ENCODE measurements at places on chromosomes 6 and 20.

DNA sequence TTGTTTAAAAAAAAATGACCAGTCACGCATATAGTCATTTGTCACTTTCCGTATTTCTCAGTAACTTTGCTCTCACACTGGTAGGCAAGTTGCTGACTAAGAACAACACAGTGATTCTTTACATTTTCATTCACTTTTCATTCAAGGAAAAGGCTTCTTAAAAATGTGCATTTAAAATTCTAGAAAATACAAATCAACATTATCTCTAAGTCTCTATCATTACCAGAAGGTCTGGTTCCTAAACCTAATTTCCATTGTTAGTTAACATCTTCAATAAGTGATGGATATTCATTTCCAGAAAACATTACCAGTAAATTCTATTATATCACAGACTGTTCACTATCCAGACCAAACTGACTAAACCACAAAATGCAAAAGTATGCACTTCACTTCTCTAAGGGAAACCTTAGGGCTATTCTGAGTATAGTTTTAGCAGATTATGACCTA, 115.3 kb downstream of the AHI1 start:
- no peak for DNase-seq

GRCh38 chr6:74115674-74116073, 419.7 kb downstream of the CD109 start:
- DNase-seq, result peak; percentile 25

DNA sequence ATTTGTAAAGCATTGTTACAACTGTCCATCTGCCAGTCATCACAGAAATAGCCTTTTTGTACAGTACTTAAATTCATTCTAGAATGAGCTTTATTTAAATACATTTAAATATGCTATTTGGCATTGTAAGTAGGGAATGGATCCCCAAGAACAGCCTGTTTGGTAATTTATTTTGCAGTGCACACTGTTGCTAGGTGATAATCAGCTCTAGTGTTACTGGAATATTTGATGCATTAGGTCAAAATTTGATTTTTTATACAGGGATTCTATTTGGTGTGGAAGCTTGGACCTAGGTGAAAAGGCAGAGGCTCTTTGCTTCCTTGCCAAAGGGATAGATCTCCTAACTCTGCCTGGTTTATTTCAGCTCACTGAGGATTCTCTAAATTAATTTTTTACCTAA, 593.7 kb downstream of the EPM2A start:
- DNase-seq, result no peak

GRCh38 chr6:35662999-35663398, 25.7 kb downstream of the FKBP5 start:
- DNase-seq, result no peak

DNA sequence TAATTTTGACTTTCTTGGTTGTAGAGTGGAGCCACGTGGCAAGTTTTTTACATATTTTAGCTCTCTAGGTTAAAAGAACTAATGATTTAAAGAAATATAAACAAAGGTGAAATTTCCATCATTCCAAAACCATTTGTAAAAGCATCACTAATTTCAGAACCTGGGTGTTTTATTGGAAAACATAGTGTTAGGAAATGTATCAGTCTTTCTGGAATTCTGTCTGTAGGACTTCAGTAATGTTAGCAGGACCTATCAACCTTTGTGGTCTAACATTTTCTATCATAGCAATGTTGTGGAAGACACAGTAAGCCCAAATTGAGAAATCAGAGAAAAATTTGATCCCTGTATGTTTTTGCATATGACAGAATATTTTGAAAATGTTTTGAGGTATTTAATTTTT, 28.3 kb downstream of the L3MBTL3 start:
- peak; percentile 53 for DNase-seq

DNA sequence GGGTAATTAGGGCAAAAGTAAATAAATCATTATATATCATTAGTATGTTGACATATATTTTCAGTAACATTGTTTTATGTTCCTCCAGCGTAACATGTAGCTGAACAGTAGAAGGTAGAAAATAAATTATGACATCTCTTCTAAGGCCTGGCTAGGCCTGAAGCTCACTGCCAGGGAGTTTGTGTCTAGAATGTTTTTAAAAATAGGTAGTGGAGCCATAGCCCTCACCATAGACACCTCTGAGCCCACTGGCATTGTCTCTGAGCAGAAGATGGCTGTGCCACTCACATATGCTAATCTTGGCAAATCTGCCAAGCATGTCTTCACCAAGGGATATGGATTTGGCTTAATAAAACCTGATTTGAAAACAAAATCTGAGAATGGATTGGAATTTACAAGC, 21.3 kb downstream of the FUCA2 start:
- DNase-seq, result no peak

DNA sequence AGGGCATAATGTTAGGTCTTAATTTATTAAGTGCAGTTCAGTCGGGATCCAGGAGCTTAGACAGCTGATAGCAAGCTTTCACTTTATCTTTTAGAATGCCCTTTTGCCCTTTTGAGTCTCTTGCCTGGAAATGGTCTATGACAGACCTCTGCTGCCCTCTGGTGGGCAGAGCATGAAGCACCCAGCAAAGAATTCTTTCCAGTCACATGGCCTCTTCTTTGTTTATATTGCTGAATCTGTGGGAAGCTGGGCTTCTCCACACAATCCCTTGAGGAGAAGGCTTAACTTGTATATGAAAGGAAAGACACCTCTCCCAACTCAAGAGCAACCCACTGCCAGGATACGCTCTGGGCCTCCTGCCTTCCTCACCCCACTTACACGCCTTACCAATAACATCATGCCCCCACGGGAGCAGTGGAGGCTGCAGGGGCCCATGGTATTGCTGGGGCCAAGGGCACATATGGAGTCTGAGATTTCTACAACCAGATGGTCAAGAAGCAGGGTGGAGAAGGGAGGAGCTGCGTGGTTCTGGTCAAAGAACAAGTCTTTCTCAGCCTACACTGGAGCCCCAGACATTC, 20.4 kb downstream of the WFDC3 start:
- DNase-seq, result peak; percentile 78

DNA sequence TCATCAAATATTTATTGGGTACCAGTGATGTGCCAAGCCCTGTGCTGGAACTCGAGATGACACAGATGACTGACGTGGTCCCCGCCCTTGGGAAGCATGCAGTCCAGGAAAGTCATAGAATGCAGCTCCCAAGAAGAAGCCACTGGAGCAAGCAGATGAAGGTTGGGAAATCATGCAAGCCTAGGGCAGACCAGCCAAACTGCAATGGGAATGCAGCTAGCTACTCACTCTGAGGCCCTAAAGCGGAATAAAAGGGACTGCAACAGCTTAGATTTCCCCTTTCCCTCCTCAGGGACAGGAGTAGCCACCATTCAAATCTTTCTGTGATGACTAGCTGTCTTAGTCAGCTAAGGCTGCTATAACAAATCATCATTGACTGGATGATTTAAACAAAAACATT, 152.2 kb downstream of the MAFB start:
- peak; percentile 48 for DNase-seq

DNA sequence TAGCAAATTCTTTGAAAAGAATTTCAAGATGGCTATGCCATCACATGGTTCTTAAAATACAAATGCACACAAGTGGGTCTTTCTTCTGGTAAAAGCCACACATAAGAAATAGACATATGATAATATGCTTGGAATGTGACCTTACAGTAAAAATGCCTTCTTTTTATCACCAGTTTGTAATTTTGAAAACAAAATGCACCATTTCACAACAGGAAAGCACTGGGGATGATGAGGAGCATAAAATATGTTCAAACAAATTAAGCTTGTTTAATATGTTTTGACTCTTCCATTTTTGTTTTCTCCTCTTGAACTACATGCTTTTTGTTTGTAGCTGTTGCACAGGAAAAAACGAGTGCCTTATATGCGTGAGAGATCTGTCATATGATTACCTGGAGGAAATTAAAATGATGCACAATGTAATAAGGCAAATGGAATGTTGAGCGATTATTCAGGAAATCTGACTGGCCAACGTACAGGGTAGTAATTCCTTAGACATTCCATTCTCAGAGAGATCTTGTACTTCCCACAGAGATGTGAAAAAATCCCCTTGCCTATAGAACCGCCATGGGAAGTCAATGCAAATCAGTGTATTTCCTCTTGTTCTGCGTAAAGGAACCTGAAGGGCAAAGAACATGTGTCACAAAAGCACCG, 911.6 kb downstream of the TFAP2A start:
- DNase-seq, result peak; percentile 89

GRCh38 chr6:151441390-151442166, 10.3 kb downstream of the RMND1 start:
- DNase-seq, result no peak

- DNase-seq, result no peak
Measured at GRCh38 chr6:23994013-23994412, 132.0 kb upstream of the NRSN1 start.

GRCh38 chr6:13431059-13431656, 56.2 kb downstream of the GFOD1 start:
- no peak for DNase-seq

DNA sequence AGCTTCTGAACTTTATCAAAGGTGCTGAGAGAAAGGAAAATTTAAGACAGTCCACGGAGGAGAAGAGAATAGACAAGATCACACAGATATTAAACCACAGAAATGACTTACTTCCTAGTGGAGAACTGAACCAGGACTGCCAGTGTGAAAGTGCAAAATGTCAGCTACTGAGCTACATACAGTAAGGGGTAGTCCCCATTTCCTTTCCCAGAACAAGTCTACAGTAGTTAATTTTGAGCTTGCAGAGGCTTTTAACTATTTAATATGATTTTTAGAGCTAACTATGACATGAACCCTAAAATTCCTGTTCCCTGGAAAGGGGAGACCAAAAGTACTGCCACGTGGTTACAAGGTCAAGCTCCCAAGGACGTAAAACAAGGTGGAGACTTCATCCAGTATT, 45.1 kb downstream of the CEP85L start:
- no peak for DNase-seq

GRCh38 chr6:105372849-105373182, 30.1 kb downstream of the PREP start:
- no peak for DNase-seq

- DNase-seq, result peak; percentile 88
Measured at GRCh38 chr6:151387175-151387970, 4.0 kb downstream of the ZBTB2 start.

DNA sequence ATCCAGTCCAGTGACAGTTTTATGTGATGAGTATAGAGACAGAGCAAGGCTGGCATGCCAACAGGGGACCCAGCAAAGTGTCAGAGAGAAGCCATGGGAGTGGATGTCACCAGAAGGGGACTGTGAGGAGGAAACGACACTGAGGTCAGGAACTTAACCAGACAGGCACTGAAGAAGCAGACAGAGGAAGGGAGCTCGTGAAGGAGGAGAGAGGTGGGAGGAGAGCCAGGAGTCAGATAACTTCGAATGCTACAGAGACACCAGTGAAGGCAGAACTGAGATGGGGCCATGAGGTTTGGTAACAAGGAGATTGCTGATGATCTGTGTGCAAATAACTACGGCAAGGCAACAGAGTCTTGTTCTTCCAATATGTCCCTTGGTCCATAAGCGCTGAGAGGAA, 211.1 kb upstream of the FOXA2 start:
- DNase-seq, result no peak

- DNase-seq, result no peak
Measured at GRCh38 chr20:64228751-64229506, 26.6 kb upstream of the PCMTD2 start.

- DNase-seq, result no peak
Measured at GRCh38 chr6:105881608-105882007, 204.5 kb upstream of the PRDM1 start.

DNA sequence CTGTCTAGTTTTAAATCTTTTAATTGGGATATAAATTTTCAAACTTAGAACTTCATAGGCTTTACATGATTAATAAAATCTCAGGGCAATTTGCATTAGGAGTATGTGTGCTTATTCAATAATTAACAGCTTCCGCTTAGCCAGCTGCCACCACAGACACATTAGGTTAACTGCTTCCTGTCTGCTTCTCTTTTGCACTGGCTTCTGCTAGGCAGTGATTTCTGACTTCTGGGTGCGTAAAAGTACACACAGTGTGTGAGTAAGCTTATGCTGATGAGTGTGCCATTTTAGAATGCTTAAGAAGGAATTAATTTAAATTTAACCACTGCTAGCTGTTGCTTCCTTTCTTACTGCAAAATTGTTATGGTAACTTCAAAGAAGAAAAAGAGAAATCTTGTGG, 73.9 kb downstream of the F13A1 start:
- DNase-seq, result peak; percentile 52

DNA sequence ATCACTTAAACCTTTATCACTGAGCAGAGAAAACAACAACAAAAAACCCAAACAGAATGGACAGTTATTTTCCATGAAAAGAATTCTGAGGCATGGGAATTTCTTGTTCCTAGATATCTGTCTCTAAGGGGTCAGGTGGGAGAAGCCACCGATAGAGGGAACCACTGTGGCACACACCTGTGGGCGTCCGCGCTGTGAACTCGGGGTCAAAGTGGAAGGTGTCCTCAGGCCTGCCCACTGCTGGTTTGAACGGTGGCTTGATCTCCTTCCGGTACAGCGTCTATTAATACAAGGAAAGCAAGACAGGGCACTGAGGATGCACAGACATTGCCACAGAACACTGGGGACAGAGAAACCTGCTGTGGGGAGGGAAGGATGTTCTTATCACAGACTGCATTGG, 76.5 kb upstream of the MPC1 start:
- no peak for DNase-seq

DNA sequence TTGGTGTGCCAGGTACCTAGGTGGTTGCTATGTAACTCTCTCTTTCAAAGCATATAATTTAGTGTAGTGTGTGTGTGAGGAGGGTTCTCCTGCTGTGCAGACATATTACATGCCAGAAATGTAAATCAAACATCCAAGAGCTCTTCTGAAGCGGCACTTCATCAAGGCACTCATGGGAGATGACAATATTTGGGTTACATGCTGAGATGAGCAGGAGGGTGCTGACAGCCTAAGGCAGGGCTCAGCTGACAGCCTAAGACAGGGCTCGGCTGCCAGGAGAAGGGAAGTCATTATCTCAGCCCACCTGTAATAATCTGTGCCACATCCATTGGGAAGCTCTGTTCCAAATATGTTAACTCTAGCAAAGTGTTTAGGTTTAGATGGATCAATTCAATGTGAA, 39.1 kb downstream of the ADGRF5 start:
- DNase-seq, result no peak

DNA sequence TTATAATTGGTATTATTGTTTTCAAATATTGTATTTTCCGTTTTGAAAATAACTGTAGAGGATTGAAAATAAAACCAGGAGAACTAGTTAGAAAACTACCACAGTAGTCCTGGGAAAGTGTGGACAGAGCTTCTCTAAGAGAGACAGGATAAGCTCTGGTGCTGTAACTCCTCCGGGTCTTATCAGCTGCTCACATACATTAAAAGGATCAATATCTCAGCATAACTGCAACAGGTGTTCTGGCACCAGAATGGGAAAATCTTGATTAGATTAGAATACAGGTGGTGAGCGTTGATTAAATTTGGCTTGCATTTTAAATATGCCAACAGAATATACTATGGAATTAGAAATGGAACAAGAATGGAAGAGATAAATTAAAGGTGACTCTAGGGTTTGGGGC, 1138.9 kb upstream of the ADGRB3 start:
- DNase-seq, result no peak

- DNase-seq, result no peak
Measured at GRCh38 chr6:45665859-45666258, 288.1 kb upstream of the SUPT3H start.

Measured in fibroblast of upper back skin (primary cell).